Placental epithelial cell (primary cell): ENCODE measurements at places on chromosomes 16 and 17. TPM values are rescaled to one million over a fixed set of nuclear protein-coding genes. Genes with fewer than 3 reads are reported as not detected.

MFAP4 gene
- 2.1 and 19.2 TPM in 2 replicates for total RNA-seq

GAS2L2 gene
- total RNA-seq, result not detected in 2 replicates

CRYBA1 gene
- total RNA-seq, result not detected in 2 replicates

SRCIN1 gene
- 0.22 TPM in 1 of 2 replicates, not detected in the other for total RNA-seq

CLEC18B gene
- 2.0 and 2.5 TPM in 2 replicates for total RNA-seq

PIK3R5 gene
- not detected in 2 replicates for total RNA-seq

CASKIN2 gene
- 7.1 and 9.3 TPM in 2 replicates for total RNA-seq

CES5A gene
- not detected in 2 replicates for total RNA-seq

TERB1 gene
- 0.79 TPM in 1 of 2 replicates, not detected in the other for total RNA-seq

HYDIN gene
- 0.11 and 2.0 TPM in 2 replicates for total RNA-seq

ASPHD1 gene
- 0.79 TPM in 1 of 2 replicates, not detected in the other for total RNA-seq

CCDC102A gene
- 13.2 and 16.9 TPM in 2 replicates for total RNA-seq

EPOP gene
- total RNA-seq, result 2.4 and 6.2 TPM in 2 replicates

USP10 gene
- total RNA-seq, result 36.5 and 47.9 TPM in 2 replicates

ACSF2 gene
- 134 and 168 TPM in 2 replicates for total RNA-seq

CAMKK1 gene
- 2.4 and 5.6 TPM in 2 replicates for total RNA-seq

OTOA gene
- under 0.01 and 0.11 TPM in 2 replicates for total RNA-seq

SRL gene
- not detected in 2 replicates for total RNA-seq

DPEP2 gene
- not detected in 2 replicates for total RNA-seq

CASKIN1 gene
- total RNA-seq, result under 0.01 TPM in 1 of 2 replicates, not detected in the other

KRT38 gene
- not detected in 2 replicates for total RNA-seq

PKMYT1 gene
- 6.2 and 10.2 TPM in 2 replicates for total RNA-seq

C16orf54 gene
- not detected in 2 replicates for total RNA-seq

SLC7A5 gene
- 32.6 and 181 TPM in 2 replicates for total RNA-seq

CLEC18C gene
- total RNA-seq, result 0.11 and 1.2 TPM in 2 replicates

IRX5 gene
- 0.65 TPM in 1 of 2 replicates, not detected in the other for total RNA-seq

LAT gene
- total RNA-seq, result 0.79 and 1.2 TPM in 2 replicates

PTGES3L gene
- under 0.01 and 0.87 TPM in 2 replicates for total RNA-seq

KRT28 gene
- total RNA-seq, result not detected in 2 replicates

KRTAP4-1 gene
- total RNA-seq, result not detected in 2 replicates

TMEM88 gene
- total RNA-seq, result 2.0 and 3.3 TPM in 2 replicates

GALR2 gene
- total RNA-seq, result 0.22 TPM in 1 of 2 replicates, not detected in the other

CDRT4 gene
- total RNA-seq, result 0.87 and 5.9 TPM in 2 replicates

NR1D1 gene
- 2.7 and 3.4 TPM in 2 replicates for total RNA-seq

KRT31 gene
- not detected in 2 replicates for total RNA-seq

TMC7 gene
- total RNA-seq, result 0.33 and 0.39 TPM in 2 replicates

TBC1D3K gene
- not detected in 2 replicates for total RNA-seq
